Suppressor macrophage treated with lipopolysaccharide for 1 hour (primary cell): ENCODE measurements at places on chromosomes 16 and 17.

- no peak for DNase-seq
These were observed 3.4 kb upstream of the ABCC11 start for GRCh38 chr16:48250520-48251278.

DNA sequence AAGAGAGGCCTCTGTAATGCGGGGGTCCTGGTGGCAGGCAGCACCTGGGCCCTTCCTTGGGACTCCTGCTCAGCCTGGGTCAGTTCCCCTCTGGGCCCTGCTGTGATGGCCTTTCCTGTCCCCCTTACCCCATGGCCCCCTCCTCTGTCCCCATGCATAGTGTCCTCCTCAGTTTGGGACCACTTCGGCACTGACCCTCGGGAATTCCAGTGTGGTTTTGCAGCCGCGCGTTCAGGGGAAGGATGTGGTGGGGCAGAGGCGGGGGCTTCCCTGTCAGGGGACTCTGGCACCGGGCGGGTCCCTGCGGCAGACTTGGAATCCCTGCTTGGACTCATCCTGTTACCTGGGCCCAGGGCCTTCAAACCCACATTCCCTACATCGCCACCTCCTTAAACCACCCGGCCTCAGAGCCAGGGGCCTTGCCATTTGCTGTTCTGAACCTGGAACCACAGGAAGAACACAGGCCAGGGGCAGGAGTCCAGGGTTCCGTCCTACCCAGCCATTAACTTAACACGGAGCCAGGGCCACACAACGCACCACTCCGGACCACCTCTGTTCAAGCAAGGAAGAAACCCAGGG, 31.4 kb upstream of the EIF1 start:
- peak; percentile 32 for DNase-seq

GRCh38 chr17:50916708-50917417, 50.7 kb upstream of the TOB1 start:
- DNase-seq: no peak

DNA sequence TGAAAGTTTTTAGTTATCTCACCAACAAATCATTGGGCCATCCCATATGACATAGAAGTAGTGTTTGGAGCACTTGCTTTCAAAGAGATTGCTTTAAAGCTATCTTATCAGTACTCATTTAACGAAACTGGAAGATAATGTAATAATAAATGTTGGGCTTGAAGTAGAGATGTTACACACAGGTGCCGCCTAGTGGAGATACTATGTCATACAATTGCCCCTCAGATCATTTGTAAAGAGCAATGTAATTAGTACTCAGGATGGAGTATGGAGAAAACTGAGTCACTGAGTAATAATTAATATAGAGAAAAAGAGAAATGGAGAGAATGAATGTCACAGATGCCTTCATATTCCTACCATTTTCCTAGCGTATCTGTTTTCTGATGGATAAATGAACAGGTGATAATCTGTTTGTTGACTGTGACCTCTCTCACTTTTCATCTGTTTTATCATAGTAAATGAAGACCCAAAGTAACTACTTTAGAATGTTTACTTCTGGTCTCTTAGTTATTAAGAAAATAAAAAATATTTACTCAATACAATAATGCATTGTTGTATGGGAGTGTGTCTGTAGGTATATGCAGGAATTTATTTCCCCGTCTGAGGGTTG, 80.4 kb downstream of the EFCAB5 start:
- DNase-seq: peak; percentile 60

- DNase-seq: no peak
These were observed 56.9 kb downstream of the WIPI1 start for GRCh38 chr17:68400404-68400735.

- no peak for DNase-seq
These were observed 21.6 kb downstream of the SLC13A5 start for GRCh38 chr17:6691546-6691945.

DNA sequence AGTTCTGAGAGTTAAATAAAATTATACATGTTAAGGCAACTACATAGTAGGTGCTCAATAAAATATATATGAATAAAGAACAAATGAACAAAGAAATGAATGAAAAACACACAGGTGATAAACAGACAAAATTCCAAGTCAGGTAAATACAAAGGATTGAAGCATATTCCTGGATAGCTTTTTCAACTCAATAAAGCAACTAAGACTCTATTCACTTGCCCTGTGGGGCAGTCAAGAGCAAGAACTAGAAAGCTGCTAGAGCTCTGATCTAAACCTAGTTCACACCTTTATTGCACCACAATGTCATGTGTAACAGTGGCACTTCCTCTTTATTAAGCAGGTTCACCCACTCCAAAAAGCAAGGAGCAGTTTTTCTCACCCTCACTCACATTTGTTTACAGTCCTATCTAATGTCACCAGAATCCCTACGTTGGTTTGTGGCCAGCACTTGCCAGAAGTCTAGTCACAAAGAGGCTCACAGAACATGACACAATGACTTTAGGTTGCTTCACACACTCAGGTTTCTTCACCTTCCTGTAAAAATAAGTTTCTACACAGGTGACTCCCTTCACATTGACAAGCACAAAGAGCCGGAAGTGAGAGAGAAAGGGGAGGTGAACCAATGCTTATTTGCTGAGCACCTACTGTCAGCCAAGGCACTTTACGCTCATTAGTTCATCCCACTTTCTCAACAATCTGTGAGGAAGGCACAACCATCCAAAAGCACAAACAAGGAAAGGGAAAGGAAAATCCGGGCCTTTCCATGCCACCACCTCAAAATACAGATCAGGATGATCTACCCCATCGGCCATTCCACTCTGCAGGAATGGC, 70.8 kb downstream of the XPO6 start:
- DNase-seq: peak; percentile 34

GRCh38 chr17:74595037-74595750, 3.1 kb upstream of the CD300LD start:
- peak; percentile 40 for DNase-seq

GRCh38 chr17:18959845-18960240, 7.9 kb downstream of the SLC5A10 start:
- no peak for DNase-seq

GRCh38 chr17:5237541-5238016, 2.9 kb upstream of the SCIMP start:
- DNase-seq: peak; percentile 88

DNA sequence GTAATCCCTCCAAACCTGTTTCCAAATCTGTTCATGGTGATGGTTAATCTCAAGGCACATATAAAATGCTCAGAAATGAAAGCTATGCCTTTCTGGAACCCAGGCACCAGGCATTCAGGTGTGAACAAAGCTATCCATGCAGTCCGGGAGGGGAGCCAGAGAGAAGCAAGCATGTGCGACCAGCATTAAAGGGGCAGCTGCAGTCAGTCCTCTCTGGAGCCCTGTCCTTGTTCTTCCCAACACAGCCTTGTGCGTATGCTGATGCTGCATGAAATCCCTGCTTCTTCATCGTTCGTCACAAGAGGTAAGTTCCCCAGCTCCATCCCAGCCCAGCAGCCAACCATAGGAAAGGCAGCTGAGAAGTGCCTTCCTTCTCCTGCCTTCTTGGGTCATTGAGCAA, 148.7 kb downstream of the GRIN2A start:
- DNase-seq: no peak

GRCh38 chr16:79869304-79870015, 268.9 kb upstream of the MAF start:
- no peak for DNase-seq

- DNase-seq: peak; percentile 58
These were observed 10.5 kb downstream of the DOK4 start for GRCh38 chr16:57475711-57476339.

DNA sequence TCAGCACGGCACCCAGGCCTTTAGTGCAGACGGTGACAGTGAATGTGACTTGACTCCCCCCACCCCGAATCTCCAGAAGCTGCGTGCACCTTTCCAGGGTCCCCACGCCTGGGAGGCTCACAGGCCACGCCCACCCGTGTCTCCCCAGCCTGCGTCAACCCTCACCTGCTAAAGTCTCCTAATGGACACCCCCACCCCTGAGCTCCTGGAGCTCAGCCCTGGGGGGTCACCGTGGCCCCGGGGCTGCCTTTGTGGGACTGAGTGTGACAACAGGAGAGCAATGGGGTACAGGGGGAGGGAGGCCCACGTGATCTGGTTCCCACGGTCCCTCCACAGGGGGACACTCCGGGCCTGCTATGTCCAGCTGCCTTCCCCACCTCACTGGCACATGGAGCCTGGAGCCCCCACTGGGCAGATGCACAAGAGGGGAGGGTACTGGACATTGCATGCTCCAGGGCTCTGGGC, 7.4 kb upstream of the FASN start:
- DNase-seq: no peak

DNA sequence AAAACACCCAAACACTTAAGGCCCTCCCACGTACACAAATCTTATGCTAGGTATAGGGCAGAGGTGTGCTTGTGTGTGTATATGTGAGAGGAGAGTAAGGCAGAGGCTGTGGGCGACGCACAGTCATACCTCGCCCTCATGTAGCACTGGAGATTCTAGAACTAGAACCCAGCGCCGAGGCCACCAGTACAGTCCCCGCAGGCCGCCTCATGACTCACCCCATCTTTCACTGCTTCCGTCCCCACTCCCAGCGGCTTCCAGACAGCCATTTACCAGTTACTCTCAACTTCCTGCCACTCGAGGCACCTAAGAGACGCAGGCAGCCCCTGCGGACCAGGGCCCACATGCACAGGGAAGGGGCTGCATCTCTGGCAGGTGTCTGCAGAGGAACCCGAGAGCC, 23.2 kb upstream of the CYTH1 start:
- DNase-seq: peak; percentile 10

DNA sequence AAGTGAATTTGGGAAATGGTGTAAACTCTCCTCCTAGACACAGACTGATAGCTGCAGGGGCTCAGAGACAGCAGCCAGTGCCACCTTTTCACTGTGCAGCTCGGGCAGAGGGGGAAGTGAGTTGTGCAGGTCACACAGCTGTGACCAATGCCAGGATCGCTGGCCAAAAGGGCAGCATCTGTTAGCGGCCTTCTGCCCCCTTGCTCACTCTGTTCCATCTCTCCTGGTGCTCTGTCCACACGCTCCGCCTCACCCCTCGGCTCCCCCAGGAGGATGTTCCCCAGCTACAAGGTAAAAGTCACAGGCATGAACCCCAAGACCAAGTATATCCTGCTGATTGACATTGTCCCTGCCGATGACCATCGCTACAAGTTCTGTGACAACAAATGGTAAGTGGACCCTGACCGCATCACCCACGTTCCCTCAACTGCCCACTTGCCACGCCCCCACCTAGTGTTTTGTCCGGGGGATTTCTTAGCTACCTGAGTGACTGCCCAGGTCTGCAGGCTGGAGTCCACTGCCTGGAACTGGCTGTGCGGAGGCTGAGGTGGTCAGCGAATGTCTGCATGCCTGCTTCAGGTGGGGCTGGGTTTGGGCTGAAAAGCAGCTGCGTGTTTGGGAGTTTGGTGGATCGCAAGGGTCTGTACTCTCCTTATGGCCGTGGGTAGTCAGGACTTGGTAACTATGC, 13.5 kb downstream of the TBX4 start:
- DNase-seq: no peak

- DNase-seq: no peak
These were observed 4.5 kb upstream of the MMP28 start for GRCh38 chr17:35799942-35800341.

DNA sequence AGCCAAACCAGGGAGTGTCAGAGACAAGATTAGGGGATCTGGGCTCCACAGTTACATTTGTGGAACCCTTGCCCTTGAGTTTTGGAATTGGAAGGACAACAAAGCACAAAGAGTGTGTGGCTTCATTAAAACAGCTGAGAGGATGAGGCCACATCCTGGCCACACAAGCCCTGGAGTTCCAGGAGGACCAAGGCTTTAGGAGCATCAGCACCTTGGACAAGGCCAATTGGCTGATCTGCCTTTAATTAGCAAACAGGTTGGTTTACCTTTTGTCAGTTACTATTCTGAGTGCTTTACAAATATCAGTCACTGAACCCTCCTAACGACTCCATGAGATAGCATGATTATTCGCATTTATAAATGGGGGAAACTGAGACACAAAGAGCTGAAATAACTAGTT, 54.7 kb downstream of the SLC6A2 start:
- DNase-seq: no peak

GRCh38 chr17:2395258-2396181, 5.3 kb downstream of the MNT start:
- DNase-seq: peak; percentile 89

GRCh38 chr17:61659437-61659836, 68.4 kb upstream of the NACA2 start:
- no peak for DNase-seq

DNA sequence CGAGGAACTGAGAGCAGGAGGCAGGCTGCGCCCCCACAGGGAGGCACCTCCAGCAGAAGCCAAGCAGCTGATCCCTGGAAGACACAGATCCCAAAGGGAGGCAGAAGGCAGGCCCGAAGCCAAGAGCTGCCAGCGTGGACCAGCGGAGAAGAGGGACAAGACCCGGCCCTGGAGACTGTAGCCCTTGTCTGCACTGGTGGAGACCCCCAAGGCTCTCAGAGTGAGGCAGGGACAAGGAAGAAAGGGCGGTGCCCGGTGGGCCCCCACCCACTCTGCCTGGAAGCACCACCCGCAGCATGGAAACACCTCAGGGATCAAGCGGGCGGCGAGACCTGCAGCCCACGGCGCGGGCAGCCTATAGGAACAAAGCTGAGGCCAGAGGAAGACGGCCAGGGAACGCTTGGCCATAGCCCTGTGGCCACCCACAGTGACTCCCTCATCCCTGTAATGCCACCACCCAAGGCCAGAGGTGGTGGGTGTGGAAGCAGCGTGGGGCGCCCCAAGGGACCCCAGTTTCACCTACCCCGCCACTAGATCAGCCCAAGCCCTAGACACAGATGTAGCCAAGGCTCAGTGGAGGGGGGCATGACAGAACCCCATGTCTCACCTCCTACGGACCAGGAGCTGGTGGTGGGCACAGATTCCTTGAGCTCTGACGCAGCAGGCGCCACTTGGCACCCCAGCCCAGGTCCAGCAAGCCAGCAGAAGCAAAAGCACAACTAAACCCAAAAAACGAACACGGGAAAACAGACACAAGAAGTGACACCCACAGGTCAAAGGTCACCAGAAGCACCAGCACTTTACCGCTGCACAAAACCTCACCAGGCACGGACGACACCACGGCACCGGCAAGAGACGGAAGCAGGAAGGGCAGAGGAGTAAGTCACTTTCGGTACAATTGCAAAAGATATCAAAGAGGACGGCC, 2.9 kb upstream of the SIRT7 start:
- peak; percentile 68 for DNase-seq

- no peak for DNase-seq
These were observed 221.2 kb upstream of the N4BP1 start for GRCh38 chr16:48831076-48831722.

DNA sequence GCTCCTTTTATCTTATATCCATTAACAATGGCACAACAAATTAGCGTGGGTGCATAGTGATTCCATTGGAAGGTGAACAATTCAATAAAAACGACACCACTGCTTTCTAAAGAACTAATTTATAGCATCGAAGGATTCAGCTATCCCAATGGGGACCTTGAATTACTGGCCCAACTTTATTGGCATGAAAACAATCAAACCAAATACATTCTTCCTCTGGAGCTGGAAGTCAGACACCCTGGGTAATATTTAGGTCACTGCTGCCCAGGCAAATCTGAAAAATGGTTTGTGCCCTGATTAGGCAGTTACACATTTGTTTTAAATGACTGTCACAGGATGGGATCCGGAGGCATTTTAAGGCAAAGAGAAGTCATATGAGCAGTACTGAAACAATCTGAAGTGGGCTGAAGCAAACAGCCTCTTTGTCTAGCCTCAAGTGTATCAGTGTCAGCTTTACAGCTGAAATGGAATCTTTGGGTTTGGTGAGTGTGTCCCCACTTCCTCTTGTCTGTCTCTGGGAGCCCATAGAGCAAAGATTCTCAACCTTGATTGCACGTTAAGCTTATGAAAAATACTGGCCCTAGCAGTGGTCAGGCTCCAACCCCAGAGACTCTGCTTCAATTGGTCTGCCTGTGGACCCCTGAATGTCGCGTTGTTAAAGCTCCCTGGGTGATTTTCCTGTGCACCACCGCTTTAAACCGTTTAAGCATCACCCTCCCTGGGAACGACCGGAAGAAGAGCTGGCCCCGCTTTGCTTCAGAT, 30.3 kb downstream of the CDK5R1 start:
- no peak for DNase-seq
